ENCODE measurements at places on chromosomes 3 and 15.

DNA sequence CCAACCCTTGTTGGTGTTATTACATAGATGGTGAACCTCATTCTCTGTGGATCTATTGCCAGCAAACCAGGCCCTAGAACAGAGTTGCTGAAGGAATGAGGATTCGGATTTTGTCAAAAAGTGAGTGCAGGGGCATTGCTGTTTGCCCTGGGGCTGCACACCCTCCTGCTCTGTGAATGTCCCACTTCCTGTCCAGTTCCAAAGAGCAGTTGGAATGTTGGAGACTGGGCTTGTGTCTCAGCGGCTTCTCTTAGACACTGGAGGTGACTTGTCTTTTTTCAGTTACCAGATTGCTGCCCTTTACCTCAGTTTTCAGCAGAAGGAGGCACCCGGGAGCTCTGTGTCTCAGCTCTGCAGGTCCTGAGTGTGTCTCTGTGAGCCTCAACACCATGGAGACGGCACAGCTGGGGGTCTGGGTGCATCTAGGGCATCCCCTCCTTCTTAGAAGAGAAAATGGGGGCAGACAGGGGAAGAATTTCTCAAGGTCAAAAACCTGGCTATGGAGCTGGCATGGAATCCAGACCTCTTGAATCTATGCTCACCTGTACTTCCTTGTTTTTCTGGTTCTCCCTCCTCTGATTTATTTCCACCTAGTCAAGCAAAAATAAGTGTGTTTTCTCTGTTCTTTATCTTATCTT is 46.3 kb downstream of the LIMD1 start:
- DNase-seq, result no peak

GRCh38 chr15:36608180-36608579 is 28.8 kb downstream of the CDIN1 start:
- DNase-seq, result no peak

- no peak for DNase-seq
Measured at GRCh38 chr3:3227640-3228039, 48.1 kb upstream of the CRBN start.

DNA sequence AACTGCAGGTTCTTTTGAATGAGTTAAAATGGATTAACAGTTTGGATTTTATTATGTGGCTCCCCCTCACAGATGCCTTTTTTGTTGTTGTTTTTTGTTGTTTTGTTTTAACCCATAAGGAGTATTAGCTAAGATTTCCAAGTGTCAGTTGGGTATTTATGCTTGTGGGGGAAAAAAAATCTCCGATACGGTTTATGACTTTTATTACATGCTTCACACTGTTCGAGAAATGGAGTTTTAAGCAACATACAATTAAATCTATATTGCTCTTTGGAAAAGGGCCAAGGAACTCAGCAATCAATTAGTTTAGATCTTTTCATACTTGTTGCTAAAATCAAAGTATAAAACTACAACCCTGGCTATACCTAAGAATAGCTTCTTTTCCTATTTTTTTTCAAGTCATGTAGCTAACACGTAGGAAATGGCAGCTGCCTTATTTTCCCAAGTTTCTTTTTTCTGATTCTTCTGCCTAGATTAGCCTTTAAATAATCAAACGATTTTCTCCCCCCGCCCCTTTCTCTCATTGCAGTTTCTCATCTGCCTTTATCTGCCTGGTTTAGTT is 16.0 kb downstream of the NR2F2 start:
- no peak for DNase-seq

GRCh38 chr3:187807086-187807862 is 62.0 kb upstream of the BCL6 start:
- no peak for DNase-seq

DNA sequence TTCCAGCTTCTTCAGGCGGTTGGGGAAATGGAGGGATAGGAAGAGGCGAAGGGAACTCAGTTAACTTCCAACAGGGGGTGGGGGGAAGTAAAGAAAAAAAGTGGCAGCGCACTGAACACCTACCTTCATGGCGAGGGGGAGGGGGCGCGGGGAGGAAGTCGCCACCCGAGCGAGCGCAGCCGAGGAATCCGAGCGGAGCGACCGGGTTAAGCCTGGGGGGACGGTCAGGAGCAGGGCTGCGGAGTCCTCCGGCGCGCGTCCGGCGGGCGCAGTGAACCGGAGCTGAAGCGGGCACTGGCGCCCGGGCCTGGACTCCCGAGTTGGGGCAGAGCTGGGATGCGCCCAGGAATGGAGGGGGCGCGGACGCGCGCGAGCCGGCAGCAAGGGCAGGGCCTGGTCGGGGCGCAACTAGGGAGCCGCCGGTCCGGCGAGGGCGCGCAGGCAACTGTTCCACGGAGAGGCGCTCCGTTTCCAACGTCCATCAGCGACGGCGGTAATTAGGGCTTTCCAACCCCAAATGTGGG is at the start of gene WNT5A:
TSS of gene WNT5A (minus strand) at position 450 of the 524 bp plus-strand sequence. CDS start at position 129, 321 bp downstream.
- no peak for DNase-seq

- DNase-seq, result no peak
Measured at GRCh38 chr3:129623447-129624118, 17.1 kb upstream of the PLXND1 start.

GRCh38 chr3:58863206-58863605 is 186.6 kb downstream of the CFAP20DC start:
- DNase-seq, result no peak

DNA sequence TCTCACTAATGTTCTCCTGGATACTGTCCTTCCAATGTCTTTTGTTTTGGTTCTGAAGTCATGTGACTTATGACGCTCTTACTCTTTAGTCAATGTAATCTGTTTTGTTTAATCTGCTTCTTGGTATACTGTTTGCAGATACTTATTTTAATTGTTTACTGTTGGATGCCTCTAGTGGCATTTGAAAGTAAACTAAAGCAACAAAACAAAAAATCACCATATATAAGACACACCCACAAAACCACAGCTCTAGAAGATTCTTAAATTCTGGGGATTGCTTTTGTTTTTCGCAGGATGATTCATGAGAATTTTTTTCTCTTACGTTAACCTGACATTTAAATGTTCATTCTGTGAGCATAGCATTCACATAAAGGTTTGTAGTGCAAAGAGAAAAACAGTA is 16.8 kb downstream of the SLC25A26 start:
- DNase-seq, result no peak

GRCh38 chr15:62298811-62299210 is 133.7 kb upstream of the C2CD4B start:
- no peak for DNase-seq

GRCh38 chr15:90268415-90268814 is 2.9 kb downstream of the NGRN start:
- DNase-seq, result no peak

- DNase-seq, result no peak
Measured at GRCh38 chr15:100434038-100434437, 92.3 kb upstream of the ADAMTS17 start.

GRCh38 chr15:43243020-43243645 is 22.3 kb upstream of the EPB42 start:
- DNase-seq, result no peak

- no peak for DNase-seq
Measured at GRCh38 chr3:122409446-122409845, 6.4 kb downstream of the WDR5B start.

- peak; percentile 53 for DNase-seq
Measured at GRCh38 chr3:160006282-160007163, 17.9 kb downstream of the IL12A start.

GRCh38 chr3:160577556-160578195 is 12.3 kb upstream of the KPNA4 start:
- DNase-seq, result no peak

DNA sequence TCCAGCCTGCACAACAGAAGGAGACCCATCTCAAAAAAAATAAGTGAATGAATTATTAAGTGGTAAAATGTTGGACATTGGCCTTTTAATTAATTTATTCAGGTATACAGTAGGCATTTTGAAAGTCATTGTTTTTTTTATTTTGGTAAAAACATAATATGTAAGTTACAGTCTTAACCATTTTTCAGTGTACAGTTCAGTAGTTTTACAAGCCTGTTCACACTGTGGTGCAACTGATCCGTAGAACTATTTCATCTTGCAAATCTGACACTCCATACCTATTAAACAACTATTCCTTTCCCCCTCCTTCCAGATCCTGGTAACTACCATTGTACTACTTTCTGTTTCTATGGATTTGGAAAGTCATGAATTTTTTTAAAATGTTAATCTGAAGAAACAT is 36.1 kb upstream of the APH1B start:
- no peak for DNase-seq

DNA sequence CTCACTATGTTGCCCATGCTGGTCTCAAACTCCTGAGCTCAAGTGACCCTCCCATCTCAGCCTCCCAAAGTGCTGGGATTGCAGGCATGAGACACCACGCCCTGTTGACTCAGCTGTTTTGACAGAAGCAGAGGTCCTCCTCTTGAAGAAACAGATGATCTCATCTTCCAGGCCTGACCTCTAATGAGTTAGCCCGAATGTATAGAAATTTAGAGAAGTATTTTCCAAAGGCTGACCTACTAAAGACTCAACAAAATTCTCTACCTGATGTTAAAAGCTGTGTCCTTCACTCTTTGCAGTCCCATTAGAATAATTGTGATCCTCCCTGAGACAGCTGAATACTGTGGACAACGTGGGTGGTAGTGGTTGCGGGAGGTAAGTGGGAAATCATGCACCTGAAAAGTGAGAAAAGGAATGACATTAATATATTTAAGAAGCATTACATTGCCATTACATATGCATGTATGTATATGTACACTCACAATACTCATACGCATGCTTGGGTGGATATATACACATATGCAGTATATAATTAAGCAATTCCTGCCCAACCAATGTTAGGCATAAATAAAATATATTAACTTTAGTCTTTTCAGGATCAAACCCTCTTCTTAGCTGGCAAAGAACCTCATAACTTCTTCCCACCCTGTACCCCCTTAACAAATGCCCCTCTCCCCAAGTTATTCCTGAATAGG is 204.6 kb upstream of the NR2F2 start:
- DNase-seq, result no peak

- no peak for DNase-seq
Measured at GRCh38 chr3:130405956-130406355, 60.5 kb downstream of the COL6A5 start.

- DNase-seq, result no peak
Measured at GRCh38 chr3:13217736-13218540, 144.7 kb upstream of the IQSEC1 start.

GRCh38 chr15:96274087-96274440 is 56.4 kb upstream of the NR2F2 start:
- DNase-seq, result no peak

GRCh38 chr3:163266731-163267130 is 1770.1 kb downstream of the OTOL1 start:
- no peak for DNase-seq

- no peak for DNase-seq
Measured at GRCh38 chr15:50257332-50257731, 8.2 kb downstream of the HDC start.

DNA sequence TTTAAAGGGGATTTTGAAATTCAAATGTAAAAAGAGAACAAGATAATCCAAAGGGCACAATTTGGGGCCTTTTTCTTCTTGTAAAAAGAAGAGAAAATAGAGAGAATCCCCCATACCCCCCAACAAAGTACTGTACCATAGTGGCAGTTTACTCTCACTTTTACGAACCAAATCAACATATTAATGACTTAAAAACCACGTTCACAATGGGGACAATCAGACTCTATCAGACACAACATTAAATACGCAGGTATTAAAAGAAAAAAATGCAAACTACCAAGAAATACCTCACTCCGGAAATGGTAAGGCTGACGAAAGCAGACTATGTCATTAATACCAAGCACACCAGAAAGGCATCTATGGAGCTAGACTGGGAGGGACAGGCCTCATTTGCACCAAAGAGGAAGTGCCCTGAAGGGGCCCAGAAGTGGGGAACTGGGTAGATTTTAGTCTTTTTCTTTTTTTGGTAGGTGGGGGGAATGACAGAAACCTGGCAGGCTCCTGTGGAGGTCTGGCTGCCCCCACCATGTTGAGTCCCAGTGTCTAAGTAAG is 134.3 kb downstream of the TIGIT start:
- peak; percentile 16 for DNase-seq

- peak; percentile 54 for DNase-seq
Measured at GRCh38 chr3:42205800-42206514, 60.0 kb downstream of the CCK start.

DNA sequence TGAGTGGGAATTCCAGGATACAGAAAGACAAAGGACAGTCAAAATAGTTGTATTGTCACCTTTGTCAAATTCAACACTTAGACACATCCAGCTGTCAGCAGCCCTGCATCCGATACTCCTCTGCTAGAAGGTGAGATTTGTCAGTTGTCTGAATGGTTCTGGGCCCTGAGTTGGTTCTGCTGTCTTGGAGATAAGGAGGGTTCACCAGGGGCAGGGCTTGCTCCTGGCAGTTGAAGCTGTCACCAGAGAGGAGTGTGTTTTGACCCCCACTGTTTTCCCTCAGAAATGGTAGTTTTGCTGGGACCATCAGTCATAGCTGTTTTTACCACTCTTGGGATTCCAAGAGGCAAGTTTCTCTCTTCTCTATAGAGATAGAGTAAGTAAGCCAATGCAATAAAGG is 3.2 kb upstream of the KY start:
- no peak for DNase-seq

- DNase-seq, result no peak
Measured at GRCh38 chr15:47027322-47027946, 689.9 kb upstream of the SEMA6D start.

DNA sequence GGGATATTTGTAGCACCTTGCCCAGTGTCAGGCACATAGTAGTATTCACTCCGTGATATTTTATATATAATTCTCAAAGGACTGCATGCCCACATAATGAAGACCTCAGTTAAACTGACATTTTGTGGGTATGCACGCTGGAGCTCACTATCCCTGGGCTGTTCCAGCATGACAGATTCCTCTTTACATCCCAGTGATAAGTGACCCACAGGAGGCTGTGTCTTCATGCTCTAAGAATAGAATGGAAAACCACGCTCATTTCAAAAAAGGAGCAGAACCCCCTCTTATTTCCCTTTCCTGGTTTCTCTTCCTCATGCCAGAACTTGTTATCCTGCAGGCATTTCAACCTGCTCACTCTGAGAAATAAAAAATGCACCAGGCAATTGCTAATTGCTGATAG is 717.5 kb downstream of the AGBL1 start:
- no peak for DNase-seq

GRCh38 chr15:89119489-89120478 is 31.5 kb downstream of the ABHD2 start:
- DNase-seq, result no peak

DNA sequence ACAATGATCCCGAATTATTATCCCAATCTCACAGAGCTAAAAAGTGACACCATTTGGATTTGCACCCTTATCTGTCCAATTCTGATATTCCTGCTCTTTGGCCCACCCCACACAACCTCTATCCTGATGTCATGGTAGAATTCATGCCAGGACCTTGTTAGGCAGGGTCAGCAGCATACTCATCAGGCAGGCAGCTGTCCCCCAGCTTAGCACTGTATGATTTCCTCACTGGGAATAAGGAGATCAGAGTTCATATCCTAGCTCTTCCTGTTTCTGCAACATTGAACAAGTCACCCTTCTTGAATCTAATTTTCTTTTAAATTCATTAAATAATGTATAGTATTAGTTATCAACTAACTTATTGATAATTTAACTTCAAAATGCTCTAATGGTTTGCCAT is 12.0 kb upstream of the C3orf80 start:
- DNase-seq, result no peak

Data from GM10248 (cell line).